ENCODE measurements at places on chromosomes 4 and X.
A peak's percentile ranks its signal among the peaks of the same experiment; 100 is the strongest.

- no peak for DNase-seq
Observed at GRCh38 chrX:34875204-34875603, 67.4 kb upstream of the FAM47B start.

GRCh38 chrX:13005661-13006473 is 31.0 kb downstream of the TMSB4X start:
- no peak for DNase-seq

GRCh38 chr4:5067908-5068307 is 16.6 kb downstream of the STK32B start:
- no peak for DNase-seq

GRCh38 chr4:48032721-48033120 is 16.1 kb downstream of the NIPAL1 start:
- no peak for DNase-seq

- DNase-seq, result no peak
Observed at GRCh38 chr4:164904336-164904735, 27.4 kb downstream of the APELA start.

DNA sequence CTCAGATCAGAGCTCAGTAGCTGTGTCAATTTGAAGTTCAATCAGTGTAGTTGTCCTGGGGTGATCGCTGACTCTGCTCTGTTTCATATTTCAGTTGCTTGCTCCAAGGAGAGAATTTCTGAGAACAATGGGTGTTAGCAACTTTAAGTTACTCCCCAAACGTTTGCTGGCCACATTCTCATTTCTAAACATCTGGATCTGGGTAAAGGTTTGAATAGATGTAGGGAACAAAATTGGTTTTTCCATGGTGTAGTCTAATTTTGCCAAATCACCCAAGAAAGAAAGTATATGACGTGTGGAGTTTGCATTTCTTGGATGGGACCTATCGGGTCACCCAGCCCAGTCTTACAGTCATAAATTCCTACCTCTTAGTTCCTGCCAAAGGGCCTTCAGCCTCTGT is 103.7 kb downstream of the AKAP4 start:
- no peak for DNase-seq

DNA sequence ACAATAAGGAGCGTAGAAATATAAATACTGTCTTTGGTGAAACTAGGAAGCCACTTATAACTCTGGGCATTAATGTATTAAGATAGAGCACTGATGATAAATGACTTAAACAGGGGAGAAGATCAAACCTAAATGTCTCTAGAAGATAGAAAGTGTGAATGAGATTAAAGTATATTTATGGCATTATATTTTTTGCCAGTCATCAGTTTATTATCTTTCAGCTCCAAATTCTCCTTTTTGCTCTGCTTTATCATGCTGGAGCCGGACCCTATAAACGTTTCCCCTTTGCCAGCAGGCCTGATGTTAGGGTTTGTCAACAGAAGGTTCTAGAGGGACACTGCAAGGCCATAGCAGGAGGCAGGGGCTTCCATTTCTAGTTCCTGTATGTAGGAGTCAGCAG is 76.4 kb downstream of the TBC1D19 start:
- DNase-seq, result no peak

- DNase-seq, result no peak
Observed at GRCh38 chr4:105014234-105014633, 132.4 kb upstream of the TET2 start.

DNA sequence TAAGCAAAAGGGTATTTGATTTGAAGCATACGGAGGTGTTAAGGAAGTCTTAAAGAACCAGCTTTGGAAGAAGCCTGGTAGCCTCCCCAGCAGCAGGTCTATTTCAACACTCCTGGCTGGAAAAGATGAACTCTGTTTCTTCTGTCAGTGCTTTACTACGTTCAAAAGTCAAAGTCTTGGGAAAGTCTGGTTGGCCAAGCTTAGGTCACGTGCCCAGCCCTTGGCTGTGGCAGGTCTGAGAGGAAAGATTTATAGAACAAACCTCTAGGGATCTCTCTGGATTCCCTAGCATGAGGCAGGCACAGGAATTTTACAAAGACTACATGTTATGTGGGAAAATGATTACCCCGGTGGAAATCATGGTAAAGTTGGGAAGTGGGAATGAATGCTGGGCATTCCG is 8.6 kb upstream of the ARHGAP10 start:
- DNase-seq, result no peak

DNA sequence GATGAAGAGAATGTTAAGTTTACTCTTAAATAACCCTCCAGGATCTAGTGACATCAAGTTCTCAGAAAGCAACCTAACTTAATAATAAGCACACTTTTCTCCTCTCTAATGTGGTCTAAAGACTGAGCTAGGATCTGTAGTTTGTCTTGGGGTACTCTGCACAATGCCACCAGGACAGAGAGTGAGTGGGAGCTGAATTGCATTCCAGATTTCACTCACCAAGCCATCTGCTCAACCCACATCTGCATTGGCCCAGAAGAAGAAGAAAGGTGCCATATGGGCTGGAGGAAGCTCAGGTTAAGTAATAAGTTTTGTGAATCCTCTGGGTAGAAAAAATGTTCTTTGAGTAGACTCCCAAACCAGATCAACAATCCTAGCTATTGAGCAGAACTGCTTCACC is 384.6 kb downstream of the PPP3CA start:
- DNase-seq, result no peak

DNA sequence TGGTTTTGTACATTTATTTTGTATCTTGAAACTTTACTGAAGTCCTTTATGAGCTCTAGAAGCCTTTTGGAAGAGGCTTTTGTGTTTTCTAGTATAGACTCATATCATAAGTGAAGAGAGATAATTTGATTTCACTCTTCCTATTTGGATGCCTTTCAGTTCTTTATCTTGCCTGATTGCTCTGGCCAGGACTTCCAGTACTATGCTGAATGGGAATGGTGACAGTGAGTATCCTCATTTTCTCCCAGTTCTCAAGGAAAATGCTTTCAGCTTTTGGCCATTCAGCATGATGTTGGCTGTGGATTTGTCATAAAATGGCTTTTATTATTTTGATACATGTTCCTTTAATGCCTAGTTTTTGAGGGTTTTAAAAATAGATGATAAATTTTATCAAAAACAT is 1061.3 kb downstream of the STPG2 start:
- DNase-seq, result no peak

GRCh38 chr4:168522356-168522755 is 25.5 kb downstream of the PALLD start:
- no peak for DNase-seq

DNA sequence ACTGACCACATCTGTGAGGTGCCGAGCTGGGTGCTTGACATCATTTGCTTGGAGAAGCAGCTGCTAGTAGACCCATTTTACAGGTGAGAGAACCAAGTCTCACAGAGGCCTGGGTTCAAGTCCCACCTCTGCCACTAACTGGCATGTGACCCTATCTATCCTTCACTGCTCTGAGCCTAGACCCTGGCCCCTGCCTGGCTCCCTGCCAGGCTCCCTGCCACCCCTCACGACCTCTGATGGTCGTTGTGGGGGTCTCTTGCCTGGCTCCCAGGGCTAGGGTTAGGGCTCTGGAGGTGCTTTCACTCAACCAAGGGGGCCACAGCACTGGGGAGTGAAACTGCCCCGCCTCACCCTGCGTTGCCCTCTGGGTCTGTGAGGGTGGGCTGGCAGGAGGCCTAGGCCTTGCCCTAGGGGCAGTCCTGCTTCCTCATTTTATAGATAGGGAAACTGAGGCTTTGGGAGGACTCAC is 7.2 kb upstream of the ADD1 start:
- DNase-seq, result no peak

- no peak for DNase-seq
Observed at GRCh38 chr4:119093042-119093827, 42.4 kb upstream of the MYOZ2 start.

DNA sequence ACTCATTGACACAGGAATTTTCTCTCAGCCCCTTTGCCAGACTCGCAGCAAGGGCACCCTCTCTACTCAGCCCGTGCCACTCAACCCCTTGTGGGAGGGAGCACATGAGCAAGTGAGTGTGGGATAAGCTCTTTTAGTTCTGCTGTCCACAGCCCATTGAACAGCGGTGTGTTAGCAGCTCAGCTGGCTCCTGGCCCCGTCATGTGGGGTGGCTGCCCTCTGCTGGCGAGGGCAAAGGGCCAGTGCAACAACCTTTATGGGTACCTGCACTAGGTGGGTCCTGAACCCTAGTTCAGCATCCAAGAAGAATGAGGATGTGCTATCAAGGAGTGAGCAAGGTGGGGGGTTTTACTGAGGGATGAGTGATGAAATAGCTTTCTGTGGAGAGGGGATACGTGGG is 85.0 kb upstream of the ZNF81 start:
- DNase-seq, result peak; percentile 20

DNA sequence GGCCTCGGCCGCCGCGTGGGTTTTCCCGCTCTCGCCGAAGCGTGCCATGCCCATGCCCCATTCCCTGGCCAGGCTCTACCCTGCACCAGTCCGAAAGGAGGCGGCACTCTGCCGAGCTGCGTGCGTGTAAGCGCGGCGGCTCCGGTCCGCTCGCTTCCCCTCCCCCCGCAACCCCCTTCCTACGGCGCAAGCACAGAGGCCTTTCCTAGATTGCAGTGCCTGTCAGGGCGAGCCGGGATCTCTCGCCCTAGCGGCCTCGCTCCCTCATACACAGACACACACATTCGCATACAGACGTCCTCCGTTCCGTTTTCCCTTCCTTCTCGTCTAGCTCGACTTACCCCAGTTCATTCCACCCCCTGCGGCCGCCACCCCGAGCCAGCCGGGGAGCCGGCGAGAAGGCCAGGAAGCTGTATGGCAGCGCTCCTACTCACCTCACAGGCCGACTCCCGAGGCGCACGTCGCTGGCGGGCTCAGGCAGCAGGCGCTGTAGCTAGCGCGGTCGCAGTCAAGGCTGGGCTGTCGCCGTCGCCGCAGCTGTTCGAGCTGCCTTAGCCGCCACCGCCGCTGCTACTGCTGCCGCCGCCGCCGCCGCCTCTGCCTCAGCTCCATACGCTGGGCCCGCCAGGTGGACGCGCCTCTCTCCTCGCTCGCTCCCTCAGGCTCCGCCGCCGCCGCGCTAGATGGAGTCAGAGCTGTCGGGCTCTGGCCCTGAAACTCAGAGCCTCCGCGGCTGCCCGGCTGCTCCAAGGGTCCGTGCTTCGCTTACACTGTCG is 615 bp downstream of the NEXMIF start:
- peak; percentile 19 for DNase-seq

DNA sequence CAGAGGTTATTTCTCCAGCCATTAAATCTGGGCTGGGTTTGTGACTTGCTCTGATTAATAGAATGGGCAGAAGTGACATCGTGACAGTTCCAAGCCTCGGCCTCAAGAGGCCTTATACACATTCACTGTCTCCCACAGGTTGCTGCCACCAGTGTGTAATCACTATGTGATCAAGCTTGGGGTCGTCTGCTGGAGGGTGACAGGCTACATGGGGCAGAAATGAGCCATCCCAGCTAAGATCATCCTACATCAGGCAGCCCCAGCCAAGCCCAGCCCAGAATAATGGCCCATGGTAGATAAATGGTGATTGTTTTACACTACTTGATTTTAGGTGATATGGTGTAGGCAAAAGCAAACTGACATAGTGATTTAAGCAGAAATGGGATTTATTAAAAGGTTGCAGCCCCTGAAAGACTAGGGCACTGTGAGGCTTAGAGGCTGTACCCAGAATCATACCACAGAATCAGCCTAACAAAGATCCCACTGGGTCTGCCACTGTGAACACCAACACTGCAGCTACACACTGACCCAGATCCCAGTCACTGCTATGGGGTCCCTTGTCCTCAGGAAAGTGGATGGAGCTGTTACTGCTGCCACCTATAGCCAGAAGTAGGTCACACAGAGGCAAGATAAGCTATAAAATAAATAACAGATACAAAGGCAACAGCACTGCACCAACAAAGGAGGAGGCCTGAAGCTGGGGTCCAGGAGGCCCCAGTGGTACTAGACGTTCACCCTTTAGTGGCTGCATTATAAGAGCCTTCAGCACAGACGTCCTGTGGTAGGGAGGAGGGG is 159.6 kb upstream of the RBPJ start:
- DNase-seq, result no peak

GRCh38 chrX:153801669-153802068 is 7.2 kb downstream of the SSR4 start:
- no peak for DNase-seq

DNA sequence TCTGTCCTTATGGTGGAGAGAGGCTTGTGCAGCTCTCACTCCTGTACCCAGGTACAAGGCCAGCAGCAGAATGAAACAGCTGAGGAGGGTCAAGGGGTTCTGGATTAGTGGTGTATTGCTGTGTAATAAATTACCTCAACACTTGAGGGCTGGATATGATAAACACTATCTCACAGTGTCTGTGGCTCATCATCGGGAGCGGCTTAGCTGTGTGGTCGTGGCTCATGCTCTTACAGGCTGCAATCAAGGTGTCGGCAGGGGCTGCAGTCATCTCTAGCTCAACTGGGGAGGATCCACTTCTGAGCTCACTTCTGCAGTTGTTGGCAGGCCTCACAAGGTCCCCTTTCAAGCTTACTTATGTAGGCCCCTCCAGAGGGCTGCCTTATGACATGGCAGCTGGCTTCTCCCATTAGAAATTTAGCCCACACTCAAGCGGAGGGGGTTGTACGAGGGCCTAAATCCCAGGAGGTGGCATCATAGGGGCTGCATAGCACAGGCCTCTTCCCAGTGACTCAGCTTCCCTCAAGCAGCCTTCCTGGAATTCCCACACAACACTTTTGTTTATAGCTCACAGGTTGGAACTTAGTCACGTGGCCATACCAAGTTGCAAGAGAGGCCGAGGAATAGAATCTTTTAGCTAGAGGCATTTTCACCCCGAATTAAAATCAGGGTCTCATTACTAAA is 148.2 kb upstream of the RPS6KA3 start:
- no peak for DNase-seq

DNA sequence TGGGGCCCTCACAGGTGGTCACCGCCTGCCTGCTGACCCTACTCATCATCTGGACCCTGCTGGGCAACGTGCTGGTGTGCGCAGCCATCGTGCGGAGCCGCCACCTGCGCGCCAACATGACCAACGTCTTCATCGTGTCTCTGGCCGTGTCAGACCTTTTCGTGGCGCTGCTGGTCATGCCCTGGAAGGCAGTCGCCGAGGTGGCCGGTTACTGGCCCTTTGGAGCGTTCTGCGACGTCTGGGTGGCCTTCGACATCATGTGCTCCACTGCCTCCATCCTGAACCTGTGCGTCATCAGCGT is 652 bp downstream of the DRD5 start:
- DNase-seq, result no peak

Measured in CD4-positive, alpha-beta T cell treated with Interleukin-10 for 1 hour (primary cell).